H54 (cell line): ENCODE measurements at places on chromosomes 2 and 18.

GRCh38 chr18:34609986-34610648 lies 100.0 kb upstream of the DTNA start:
- no peak for DNase-seq

GRCh38 chr2:158650646-158651357 lies 144.3 kb upstream of the DAPL1 start:
- no peak for DNase-seq

- peak; percentile 57 for DNase-seq
Measured at GRCh38 chr2:54212456-54212855, 43.6 kb downstream of the TSPYL6 start.

- DNase-seq, result no peak
Measured at GRCh38 chr2:179467111-179467510, 202.5 kb upstream of the SESTD1 start.

DNA sequence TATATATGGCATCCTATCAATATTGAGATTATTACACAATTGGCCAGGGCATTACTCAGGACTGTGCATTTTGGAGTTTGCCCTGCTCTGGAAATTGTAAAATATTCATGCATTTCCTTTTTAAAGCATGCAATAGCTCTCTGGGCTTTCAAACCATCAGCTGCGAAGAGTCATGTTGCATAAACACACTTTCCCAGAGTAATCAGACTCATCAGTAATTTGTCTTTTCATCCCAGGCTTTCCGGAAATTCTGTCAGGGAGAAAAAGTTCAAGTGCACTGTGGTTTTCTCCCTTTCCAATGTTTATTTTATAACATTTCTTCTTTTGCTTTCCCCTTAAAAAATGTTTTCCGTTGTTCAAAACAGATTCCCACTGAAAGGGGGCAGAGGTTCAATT lies 38.9 kb upstream of the FHL2 start:
- no peak for DNase-seq
